GM06990 (cell line): ENCODE measurements at places on chromosomes 11 and 22.
A peak's percentile ranks its signal among the peaks of the same experiment; 100 is the strongest.

- peak; percentile 57 for DNase-seq
Measured at GRCh38 chr11:48093795-48094642, 113.7 kb downstream of the PTPRJ start.

DNA sequence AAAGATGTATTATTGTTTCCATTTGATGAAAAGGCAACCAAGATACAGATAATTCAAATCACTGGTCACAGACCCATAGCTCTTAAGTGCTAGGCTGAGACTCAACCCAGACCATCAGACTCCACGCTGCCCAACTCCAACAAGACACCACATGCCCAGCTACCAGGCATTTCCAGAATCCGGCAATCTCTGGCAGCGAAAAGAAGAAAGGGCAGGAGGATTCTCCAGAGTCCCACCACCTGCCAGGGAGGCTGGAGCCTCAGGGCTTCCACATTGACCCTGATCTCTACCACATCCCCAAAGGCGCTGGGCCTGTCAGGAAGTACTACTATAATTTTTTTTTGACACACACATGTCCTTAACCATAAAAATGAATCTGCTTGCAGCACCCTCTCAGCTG, 61.4 kb upstream of the ARFGAP3 start:
- DNase-seq = no peak

GRCh38 chr22:32806296-32806695, 4.8 kb downstream of the TIMP3 start:
- no peak for DNase-seq

GRCh38 chr11:19241260-19242178, 774 bp upstream of the E2F8 start:
- peak; percentile 75 for DNase-seq

GRCh38 chr11:120586072-120586471, 74.5 kb downstream of the GRIK4 start:
- DNase-seq = no peak

DNA sequence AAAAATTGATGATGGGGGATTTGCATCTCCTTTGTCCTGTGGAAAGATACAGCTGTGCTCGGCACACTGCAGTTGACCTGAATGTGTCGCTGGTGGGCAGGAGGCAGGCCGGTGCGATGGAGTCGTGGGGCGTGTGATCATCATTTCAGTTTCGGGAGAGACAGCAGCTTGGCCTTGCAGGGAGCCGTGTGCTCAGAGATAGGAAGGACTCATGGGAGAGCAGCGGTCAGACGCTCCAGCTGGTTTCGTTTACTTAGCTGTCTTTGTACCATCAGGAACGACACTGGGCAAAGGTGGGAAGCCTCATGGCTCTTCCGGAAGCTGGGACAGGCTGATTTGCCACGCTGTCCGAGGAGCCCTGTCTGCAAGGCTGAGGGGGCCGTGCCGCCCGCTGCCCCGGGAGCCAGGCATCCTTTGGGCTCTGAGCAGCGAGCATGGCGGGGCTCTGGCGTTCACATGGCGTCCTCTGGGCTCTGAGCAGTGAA, 32.7 kb downstream of the GRAMD4 start:
- DNase-seq = no peak

- DNase-seq = no peak
Measured at GRCh38 chr11:113974741-113975470, at the start of gene HTR3A. Gene HTR3A, plus strand, starts transcription at chr11:113975108. Its CDS starts 218 bp downstream, at chr11:113975326.

DNA sequence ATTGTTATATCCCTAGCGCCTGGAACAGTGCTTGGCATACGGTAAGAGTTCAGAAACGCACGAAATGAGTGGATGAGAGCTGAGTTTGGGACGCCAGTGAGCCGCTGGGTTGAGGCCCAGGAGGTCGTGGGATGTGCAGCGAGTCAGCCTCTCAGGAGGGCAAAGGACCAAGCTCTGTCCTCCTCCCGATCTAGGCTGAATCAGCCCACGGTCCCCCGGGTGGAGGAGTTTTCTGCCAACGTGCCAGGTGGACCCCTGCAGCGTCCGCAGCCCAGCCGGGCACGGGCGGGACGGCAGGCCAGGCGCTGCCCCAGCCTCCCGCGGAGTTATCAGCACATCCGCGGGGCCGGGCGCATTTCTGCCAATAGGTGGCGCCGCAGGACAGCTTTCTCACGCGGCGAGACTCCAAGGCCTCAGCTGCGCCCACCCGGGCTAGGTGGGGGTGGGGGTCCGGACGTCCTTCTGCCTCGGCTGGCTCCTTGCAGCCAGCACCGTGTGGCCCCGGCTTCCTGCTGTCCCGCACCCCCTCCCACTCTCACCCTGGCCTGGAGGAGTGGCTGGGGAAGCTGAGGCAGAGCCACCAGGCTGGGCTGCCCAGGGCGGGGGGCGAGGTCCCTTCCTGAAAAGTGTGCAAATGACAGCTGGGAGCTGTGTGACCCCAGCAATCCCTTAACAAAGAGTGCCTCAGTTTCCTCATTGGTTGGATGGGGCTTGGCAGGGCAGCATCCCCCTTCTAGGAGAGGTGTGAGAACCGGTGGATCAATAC, 2.2 kb upstream of the RPS19BP1 start:
- peak; percentile 76 for DNase-seq

DNA sequence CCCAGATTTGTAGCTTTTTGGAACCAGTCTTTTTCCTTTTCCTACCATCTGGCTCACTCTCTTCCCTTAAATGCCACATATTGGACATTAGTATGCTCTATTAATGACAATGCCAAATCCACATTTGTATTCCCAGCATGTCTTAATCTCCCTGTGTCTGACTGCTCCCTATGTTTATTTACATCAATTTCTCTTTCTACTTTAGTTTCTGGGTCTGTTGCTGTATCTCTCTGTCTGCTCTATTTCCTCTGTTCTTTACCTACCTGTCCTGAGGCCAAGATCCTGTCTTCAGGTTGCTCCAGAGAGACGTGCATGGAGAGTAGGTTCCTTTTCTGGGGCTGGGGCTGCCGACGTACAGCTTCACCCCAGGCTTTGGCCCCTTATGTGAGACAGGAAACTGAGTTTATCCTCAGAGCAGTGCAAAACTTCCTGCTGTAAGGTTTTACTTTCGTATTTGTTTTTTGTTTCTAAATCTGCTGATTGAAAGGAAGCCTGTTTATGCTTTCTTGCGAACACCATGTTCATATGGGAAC, 25.6 kb downstream of the OR2AG2 start:
- DNase-seq = peak; percentile 48

DNA sequence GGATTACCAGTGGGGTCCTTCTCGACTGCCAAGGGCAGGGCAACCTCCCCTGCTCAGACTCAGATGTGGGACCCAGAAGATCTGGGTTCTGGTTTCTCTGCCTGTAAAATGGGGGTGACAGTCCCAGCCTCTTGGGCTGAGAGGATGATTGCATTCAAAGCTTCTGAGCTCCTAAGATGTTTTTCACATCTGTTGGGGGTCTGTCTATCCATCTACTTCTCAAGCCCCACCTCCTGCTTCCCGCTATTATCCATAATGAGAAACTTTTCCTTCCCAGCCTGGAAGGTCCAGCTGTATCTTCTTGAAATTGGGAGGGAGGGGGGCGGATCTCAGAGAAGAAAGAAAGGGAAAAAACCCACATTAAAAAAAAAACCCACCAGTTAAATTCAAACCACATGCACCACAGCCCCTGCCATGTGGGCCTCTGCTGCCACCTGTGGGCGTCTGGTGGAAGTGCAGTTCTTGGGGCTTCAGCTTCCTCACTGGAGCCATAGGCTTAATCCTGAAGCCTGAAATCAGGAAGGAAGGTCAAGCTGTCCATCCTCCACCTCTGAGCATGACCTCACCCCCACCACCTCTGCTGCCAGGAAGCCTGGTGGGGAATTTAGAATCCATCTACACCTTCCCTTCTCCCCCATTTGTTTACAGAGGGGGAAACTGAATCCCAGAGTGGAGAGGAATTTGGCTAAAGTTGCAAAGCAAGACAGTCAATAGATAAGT, 27.3 kb downstream of the ARHGEF17 start:
- DNase-seq = peak; percentile 68

DNA sequence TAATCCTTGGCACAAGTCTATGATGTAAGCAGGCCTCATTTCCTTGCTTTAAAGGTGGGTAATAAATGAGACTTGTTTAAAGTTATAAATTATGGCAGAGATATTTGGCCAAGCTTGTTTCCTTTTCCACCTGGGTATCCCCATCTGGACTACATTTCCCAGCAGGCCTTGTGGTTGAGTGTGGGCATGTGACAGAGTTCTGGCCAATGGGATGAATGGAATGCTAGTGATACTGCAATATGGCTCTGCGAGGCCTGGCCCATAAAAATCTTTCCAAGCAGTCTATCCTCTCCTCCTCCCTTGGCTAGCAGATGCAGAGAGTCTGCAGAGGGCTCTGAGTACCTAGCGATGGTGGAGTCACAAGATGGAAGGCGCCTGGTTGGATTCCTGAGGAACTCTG, 102.5 kb downstream of the TIMP3 start:
- no peak for DNase-seq
